ENCODE measurements at places on chromosomes 12 and 14.

GRCh38 chr12:12718853-12719252 is 1.7 kb downstream of the CDKN1B start:
- peak; percentile 31 for DNase-seq

DNA sequence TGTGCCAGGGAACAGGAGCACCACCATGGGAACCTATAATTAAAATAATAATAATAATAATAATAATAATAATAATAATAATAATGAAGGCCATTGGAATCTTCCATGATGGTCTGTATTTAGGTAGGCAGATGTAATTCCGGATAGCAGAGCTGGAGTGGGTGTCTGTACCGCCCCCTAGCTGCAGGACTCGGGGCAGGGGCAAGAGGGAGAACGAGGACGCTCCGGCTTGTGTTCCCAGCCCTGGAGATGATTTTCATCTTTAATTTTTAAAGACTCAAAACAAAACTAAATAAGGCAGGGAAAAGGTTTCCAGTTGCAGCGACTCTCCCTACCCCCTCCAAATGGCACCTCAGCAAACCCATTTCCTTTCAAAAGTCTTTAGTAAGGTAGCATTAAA is 501.1 kb downstream of the VRK1 start:
- no peak for DNase-seq

GRCh38 chr12:24116548-24116947 is 167.1 kb upstream of the SOX5 start:
- no peak for DNase-seq

DNA sequence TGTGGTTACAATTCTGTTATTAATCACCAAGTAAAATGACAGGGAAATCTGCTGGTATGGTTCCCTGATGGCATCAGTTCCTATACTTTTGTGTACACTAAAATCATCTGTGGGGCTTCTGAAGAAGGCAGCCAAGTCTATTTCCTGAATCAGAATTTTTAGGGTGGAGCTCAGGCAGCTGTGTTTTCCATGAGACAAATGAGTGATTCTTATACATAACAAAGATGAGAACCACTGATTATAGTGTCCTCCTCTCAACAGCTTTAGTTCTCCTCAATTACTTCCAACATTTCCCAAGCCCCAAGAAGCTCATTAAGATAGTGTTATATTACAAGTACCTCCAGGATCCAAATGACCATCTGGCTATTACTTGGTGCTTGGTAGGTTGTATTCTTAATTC is 64.5 kb upstream of the USP44 start:
- no peak for DNase-seq

GRCh38 chr12:88509347-88509746 is 70.9 kb downstream of the KITLG start:
- no peak for DNase-seq

- no peak for DNase-seq
Observed at GRCh38 chr14:61553730-61554641, 141.3 kb upstream of the HIF1A start.

DNA sequence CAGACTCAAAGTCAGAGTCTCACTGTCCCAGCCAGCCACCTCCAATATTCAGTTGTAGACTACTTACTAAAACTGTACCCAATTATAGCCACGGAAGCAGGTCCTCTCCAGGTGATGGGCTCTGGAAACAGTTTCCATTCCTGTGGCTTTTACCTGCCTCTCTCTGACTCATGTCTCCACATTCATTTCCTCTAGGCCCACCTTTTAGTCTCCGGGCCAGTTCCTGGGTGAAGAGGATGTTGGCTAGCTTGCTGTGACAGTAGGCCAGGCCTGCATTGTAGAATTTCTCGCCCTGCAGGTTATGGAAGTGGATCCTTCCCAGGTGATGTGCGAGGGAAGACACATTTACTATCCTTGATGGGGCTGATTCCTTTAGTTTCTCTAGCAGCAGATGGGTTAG is 5.6 kb downstream of the RDH11 start:
- DNase-seq = no peak

- DNase-seq = no peak
Observed at GRCh38 chr14:90475298-90475697, 78.5 kb downstream of the CALM1 start.

- DNase-seq = no peak
Observed at GRCh38 chr12:70784042-70784668, 136.4 kb downstream of the PTPRR start.

GRCh38 chr14:66005900-66006434 is 480.2 kb upstream of the CCDC196 start:
- DNase-seq = no peak

DNA sequence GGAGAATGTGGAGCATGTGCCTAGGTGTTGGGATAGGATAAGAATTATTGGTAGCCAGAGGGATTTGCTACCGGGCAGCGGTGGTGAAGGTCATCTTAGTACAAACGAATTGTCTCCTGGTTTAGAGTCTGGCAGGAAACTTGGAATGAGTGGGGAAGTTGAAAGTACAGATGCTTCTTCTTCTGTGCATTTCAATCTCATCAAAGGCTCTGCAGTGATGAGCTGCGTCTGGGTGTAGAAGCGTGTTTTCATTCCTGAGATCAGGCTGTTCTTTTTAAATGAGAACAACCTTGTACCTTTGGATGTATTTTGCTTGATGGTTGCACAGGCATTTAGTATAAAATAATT is 2.1 kb downstream of the WNK1 start:
- DNase-seq = no peak

DNA sequence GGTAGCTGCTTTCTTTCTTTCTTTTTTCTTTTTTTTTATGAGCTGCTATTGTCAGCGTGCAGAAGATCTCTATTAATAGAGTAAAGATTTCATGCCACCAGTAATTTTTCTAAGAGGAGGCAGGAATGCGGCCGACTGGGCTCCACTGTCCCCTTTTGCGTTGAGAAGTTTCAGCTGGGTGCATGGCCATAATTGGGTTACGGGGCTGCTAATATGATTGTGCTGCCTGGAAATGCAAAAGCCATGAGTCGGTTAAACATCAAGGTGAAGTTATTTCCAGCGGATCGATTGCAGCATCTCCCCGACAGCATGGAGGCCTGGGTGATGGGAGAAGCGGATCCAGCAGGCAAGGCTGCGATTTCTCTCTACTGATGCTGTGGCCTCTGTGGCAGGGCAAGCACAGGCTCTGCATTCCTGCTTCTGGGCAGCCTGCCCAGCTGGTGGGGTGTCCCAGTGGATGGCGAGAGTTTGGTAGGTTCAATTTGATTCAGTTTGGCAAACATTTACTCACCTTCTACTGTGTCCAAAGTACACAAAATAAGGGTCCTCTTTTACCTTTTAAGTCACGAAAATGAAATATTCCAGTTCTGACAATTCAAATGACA is 54.4 kb upstream of the PRMT8 start:
- DNase-seq = no peak

GRCh38 chr12:47772094-47772660 is 861 bp upstream of the SLC48A1 start:
- no peak for DNase-seq

GRCh38 chr14:30710876-30711275 is 88.8 kb downstream of the SCFD1 start:
- no peak for DNase-seq

GRCh38 chr12:89156340-89156739 is 196.0 kb downstream of the DUSP6 start:
- DNase-seq = no peak

DNA sequence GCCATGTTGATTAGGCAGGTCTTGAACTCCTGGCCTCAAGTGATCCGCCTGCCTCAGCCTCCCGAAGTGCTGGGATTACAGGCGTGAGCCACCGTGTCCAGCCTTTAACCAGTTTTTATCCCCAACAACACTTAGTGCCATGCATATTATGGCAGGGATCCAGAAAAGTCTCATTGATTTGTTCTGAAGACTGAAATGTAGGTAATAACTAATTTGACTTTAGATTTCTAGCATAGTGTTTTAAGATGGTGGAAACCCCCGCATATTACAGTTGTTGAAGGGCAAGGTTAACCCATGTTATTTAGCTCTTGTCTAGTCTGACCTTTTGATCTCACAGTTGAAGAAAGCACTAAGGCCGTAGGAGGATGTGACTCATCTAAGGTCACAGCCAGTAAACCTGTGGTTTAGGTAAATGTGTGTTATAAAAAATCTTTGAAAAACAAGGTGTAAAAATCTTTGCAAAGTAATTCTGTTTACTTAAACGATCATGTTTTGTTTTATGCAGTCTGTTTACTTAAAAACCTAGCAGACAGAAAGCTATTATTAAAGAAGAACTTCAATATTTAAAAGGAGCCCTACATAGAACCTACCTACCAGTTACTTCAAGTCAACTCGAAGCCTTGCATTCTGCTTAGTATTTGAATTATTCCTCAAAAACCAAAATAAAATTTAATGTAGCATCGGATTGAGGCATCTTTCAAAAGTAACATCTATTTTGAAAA is 24.8 kb downstream of the BICDL1 start:
- peak; percentile 72 for DNase-seq

DNA sequence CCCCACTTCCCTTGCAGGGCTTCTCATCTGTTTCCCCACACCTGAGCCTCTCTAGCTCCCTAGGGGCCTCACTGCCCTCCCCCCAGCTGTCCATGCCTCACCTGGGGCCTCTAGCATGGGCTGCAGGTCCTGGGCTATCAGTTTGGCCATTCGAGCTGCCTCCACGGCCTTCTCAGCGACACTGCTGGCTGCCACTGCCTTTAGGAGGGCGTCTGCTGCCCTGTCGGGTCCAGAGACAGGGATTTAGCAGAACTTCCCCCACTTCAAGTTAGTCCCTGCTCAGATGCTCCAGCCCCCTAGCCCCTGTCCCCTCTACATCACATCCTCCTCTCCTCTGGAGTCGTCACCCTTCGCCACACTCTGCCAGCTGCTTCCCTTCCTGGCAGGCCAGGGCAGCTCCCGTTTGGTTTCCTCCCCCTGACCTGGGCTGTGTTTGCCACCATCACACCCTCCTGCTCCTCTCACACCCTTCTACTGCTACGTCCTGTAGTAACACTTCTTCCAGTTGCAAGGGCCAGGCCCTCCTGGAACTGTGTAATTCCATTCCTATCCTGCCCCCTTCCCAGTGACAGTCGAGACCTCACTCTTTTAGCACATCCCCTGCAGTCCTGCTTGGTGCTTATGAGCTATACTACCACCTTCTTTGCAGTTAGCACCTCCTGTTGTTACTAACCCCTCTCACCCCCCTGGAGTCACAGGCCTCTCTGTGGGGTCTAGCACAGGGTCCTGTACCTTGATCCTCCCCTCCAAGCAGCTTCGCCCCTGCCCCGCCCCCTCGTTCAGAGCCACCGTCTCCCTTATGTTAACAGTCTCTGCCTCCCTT is 4.3 kb upstream of the AP1G2 start:
- DNase-seq = no peak

DNA sequence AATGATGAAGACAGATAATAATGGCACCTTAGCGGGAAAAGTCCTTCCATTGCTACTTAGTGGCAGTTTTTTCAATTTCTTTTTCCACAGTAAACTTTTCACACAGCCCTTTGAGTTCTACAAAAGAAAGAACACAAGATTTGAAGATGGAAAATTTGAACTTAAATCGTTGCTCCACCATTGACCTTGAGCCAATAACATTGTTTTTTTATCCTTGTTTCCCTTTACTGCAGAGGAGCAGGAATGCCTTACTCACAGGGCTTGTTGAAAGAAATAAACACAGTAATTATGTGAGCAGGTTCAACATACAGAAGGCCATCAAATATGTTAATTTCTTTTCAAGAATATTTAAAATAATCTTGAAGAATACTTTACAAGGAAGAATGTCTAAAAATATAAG is 181.5 kb upstream of the KRR1 start:
- DNase-seq = no peak

DNA sequence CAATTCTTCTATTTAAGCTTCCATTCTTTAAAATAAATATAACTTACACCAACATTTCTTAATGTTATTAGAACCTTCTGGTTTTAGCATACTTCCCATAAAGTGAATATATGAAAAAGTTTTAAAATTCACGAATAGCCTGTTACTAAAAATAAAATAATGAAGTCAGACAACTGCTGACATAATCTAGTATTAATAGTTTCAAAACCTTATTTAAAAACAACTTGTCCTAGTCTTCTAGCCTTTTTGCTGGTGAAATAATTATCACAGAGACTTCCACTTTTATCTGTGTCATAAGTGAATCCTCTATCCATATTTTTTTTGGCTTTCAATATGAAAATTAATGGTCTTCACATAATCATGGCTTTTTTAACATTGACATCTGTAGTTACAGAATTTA is 93.8 kb upstream of the MON2 start:
- DNase-seq = no peak

DNA sequence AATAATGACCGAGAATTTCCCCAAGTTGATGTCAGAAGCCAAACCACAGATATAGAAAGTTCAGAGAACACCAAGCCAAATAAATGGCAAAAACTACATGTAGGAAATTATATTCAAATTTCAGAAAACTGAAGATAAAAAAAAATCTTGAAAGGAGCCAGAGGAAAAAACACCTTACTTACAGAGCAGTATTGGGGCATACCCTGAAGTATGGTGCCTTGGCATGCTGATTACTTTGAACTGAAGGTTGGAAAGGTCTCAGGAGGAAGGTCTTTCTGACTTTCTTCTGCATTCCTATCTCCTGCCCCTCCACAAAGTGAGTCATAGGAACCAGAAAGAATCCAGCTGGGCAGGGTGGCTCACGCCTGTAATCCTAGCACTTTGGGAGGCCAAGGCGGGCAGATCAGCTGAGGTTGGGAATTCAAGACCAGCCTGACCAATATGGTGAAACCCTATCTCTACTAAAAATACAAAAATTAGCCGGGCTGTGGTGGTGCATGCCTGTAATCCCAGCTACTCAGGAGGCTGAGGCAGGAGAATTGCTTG is 8.8 kb upstream of the FGF6 start:
- DNase-seq = no peak

GRCh38 chr12:60240891-60241290 is 645.1 kb downstream of the SLC16A7 start:
- no peak for DNase-seq

GRCh38 chr14:104650057-104650980 is 39.1 kb upstream of the INF2 start:
- DNase-seq = peak; percentile 77

- DNase-seq = no peak
Observed at GRCh38 chr12:115078990-115079389, 395.0 kb upstream of the TBX3 start.

- DNase-seq = no peak
Observed at GRCh38 chr14:68396461-68396860, 396.4 kb downstream of the ZFP36L1 start.

DNA sequence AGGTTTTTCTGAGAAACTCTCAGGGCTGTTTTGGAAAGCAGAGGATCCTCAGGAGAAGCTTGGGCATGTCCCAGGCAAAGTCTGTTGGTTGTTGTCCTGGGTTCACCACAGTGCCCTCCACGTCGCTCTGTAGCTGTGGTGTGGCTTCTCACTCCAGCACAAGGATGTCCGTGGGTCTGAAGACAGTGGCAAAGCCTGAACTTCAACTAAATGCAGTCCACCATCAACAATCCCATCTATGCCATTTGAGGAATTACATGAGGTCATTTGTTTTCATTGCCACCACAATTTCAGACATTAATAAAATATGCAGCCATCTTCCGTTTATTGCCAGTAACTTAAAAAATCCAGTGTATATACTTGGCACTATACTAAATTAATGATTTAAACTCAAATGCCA is 272.1 kb downstream of the LRIG3 start:
- DNase-seq = no peak

DNA sequence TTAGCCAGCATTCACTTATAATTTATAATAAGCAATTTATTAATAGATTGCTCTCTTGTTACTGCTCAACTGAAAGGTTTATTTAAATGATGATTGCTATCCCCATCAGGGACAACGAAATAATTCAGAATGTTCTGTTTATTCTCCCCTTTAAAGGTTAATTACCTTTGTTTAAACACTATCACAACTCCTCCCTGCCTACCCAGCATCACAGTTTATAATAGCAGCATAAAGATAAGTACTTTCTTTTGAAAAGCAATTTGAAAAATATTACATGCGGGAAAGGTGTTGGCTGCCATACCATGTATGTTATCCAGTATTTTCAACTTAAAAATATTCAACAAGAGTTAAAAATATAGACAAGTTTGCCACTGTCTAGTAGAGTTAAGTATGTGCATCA is 30.6 kb downstream of the SCAF11 start:
- no peak for DNase-seq

Measured in activated T-cell treated with anti-CD3 and anti-CD28 coated beads, Interleukin-2, amount 50 U/mL, for 72 hours (primary cell).